ENCODE measurements at places on chromosomes 2 and 18.

- no peak for DNase-seq
Measured at GRCh38 chr2:12556762-12557161, 160.0 kb upstream of the TRIB2 start.

DNA sequence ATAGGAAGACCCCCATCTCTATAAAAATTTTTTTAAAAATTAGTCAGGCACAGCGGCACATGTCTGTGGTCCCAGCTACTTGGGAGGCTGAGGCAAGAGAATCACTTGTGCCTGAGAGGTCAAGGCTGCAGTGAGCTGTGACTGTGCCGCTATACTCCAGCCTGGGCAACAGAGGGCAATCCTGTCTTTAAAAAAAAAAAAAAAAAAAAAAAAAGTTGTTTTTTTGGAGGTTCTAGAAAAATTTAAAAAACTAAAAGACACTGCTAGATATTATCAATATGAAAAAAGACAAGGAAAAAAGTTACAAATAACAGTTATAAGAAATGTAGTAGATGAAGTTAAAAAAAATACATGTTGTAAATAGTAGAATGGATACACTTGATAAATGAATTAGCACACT is 56.1 kb upstream of the C2orf15 start:
- DNase-seq = no peak

DNA sequence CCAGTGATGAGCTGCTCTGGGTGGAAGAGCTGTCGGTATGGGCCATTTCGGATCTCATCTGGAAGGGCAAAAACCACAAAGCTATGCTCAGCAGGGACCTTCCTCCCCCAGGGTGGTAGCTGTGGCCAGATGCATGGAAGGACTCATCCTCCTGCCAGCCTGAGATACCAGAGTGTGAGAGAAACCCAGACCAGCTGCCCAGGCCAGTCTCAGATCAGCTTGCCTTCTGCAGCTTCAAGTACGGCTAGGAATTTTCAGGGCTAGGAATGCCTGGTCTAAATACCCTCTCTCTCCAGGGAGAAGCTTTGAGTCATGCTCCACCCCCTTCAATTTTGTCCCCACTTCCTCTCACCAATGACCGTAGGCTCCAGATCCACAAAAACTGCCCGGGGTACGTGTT is 1.4 kb upstream of the TUBA4B start:
- no peak for DNase-seq

GRCh38 chr2:75589391-75590105 is 28.8 kb upstream of the EVA1A start:
- DNase-seq = no peak

DNA sequence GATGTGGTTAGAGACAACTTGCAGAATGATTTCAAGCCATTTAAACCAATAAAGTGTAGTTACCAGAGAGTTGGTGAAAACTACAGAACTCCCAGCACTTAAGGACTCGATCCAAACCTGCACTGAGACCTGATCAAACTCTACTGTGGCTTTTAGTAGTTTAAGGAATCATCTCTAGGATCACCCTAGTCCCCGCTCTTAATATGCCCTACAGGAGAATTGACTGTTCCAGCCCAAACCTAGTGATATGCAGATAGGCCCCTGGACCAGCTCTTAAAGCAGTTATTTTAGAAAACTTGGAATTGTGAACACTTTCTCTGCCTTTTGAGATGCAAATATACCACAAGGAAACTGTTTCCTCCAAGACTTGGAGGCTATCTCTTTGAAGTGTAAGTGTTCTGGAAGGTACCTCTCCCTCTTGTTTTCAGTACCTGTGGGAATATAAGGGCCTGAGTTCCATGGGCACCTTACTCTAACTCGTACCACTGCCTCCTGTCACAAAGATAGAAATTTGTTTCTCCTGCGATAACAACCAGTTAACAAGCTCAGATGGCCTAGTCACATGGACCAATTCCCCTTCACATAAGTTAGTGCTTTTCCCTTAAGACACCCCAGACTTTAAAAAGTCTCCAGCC is 1367.2 kb upstream of the SLC39A10 start:
- DNase-seq = no peak

- no peak for DNase-seq
Measured at GRCh38 chr18:47730795-47731194, 199.7 kb downstream of the SMAD2 start.

DNA sequence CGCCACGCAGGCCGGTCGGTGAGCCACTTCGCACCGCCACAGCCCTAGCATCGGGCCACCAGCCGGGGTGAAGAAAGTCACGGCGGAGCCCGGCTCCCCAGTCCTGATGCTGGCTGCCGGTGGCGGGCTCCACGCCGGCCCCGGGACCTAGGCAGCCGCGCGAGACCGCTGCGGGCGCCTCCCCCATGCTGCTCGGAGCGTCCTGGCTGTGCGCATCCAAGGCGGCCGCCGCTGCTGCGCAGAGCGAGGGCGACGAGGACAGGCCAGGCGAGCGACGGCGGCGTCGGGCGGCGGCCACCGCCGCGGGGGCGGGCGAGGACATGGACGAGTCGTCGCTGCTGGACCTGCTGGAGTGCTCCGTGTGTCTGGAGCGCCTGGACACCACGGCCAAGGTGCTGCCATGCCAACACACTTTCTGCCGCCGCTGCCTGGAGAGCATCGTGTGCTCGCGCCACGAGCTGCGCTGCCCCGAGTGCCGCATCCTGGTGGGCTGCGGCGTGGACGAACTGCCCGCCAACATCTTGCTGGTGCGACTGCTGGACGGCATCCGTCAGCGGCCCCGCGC is 433 bp downstream of the SH3RF3 start:
- peak; percentile 50 for DNase-seq

All from endothelial cell (in vitro differentiated cells).